Fibroblast of villous mesenchyme (primary cell): ENCODE measurements at places on chromosomes 2 and 18. TPM values are rescaled to one million over a fixed set of nuclear protein-coding genes. Genes with fewer than 3 reads are reported as not detected.
A peak's percentile ranks its signal among the peaks of the same experiment; 100 is the strongest.

DNA sequence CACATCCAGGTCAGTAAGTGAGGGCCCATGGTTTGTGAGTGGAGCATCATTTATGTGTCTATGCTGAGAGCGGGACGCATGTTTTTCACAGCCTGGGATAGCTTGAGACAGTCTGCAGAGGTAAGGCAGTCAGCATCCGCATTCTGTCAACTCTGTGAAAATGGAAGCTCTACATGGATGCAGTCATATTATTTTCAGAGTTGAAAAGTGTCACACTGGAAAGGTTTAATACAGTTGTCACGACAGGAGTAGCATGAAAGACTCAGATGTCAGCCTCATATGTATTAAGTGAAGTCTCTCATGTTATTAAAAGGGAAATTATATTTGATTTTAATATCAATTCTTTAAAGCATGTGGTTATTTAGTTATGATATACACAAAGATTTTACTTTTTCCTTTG is 436.9 kb upstream of the GYPC start:
- DNase-seq: no peak

GRCh38 chr18:73986711-73987110 is 160.9 kb downstream of the FBXO15 start:
- DNase-seq: peak; percentile 23

The TSPYL6 gene
- not detected in 2 replicates for total RNA-seq

- no peak for DNase-seq
Observed at GRCh38 chr18:12295389-12296086, 12.5 kb upstream of the TUBB6 start.

- no peak for DNase-seq
Observed at GRCh38 chr2:233965032-233965603, 47.9 kb downstream of the TRPM8 start.

The GALR1 gene
- total RNA-seq: not detected in 2 replicates

The ANKRD30B gene
- total RNA-seq: 0.86 and 1.9 TPM in 2 replicates

- DNase-seq: no peak
Observed at GRCh38 chr2:74712223-74713053, 58.4 kb downstream of the SEMA4F start.

The CTIF gene
- total RNA-seq: 71.5 and 86.4 TPM in 2 replicates

The ANO7 gene
- 0.43 and 0.64 TPM in 2 replicates for total RNA-seq

- DNase-seq: no peak
Observed at GRCh38 chr2:61059382-61059781, 6.3 kb upstream of the SANBR start.

DNA sequence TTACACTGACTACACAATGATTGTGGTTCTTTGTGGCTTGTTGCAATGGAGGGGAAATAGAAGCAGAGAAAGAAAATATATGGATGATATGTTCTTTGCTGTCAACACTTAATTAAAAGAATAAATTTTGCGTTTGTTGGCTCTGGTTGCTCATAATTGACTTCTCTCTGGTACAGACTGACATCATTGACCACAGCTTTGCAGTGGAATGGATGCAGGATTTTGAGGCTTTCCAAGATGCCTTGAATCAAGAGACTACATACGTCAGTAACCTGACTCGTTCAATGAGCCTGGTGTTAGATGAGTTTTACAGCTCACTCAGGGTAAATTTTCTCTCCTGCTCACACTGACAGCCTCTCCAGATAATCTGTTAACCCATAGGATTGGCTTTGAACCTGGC is 9.9 kb downstream of the GPN1 start:
- no peak for DNase-seq

DNA sequence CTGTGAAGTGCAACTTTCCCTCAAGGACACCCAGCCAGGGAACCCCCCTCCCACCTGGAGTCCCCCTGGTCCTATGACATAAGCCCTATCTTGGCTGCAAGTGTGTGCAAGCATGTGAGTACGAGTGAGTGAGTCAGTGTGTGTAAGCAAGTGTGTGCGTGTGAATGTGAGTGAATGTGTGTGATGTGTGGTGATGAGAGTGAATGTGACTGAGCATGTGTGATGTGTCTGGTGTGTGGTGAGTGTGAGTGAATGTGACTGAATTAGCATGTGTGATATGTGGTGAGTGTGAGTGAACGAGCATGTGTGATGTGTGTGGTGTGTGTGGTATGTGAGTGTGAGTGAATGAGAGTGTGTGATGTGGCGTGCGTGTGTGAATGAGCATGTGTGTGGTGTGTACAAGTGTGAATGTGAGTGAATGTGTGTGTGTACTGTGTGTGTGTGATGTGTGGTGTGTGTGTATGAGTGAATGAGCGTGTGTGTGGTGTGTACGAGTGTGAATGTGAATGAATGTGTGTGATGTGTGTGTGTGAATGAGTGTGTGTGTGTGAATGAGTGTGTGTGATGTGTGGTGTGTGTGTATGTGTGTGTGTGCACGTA is 68.8 kb upstream of the SMAD7 start:
- no peak for DNase-seq

The ATP6V1B1 gene
- 0.97 TPM in 1 of 2 replicates, not detected in the other for total RNA-seq

GRCh38 chr2:10285556-10286198 is 17.0 kb upstream of the HPCAL1 start:
- peak; percentile 65 for DNase-seq
